ENCODE measurements at places on chromosomes 4 and X.

GRCh38 chr4:84568496-84568895 lies 14.4 kb upstream of the CDS1 start:
- DNase-seq = no peak

DNA sequence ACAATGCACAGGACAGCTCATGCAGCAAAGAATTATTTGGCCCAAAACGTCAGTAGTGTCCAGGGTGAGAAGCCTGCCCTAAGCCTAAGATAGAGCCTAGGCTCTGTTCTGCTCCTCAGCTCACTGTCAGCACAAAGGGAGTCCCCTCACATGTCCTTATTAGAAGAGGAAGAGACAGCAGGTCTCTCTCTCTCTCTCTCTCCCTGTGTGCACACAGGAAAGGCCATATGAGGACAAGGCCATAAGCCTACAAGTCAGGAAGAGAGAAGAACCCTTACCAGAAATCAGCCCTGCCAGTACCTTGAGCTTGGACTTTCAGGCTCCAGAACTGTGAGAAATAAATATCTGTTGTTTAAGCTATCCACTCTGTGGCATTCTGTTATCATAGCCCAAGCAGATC lies 20.4 kb downstream of the FAM184B start:
- no peak for DNase-seq

GRCh38 chr4:90357117-90357710 lies 230.0 kb downstream of the CCSER1 start:
- peak; percentile 14 for DNase-seq

GRCh38 chrX:74344280-74344622 lies 40.3 kb downstream of the ZCCHC13 start:
- no peak for DNase-seq

DNA sequence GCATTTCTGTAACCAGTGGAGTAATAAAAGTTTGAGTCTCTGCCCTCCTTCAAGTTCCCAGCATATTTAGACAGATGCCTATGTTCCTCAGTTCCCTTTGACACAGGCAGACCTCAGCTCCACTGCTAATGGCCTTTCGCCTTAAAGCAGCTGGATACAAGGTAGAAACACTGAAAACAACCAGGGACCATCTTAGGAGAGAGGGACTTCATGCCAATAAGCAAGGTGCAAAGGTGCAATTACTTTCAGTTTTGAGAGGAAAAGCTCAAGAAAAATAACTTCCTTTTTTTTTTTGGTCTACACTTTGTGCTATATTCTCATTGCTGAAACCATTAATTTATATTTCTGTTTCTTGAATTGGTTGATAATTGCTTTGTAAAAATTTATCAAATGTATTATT lies 781.9 kb upstream of the GALNTL6 start:
- DNase-seq = no peak

All from AG04449 (cell line).